Jurkat, Clone E6-1 (cell line): ENCODE measurements at places on chromosomes 7 and 10.
A peak's percentile ranks its signal among the peaks of the same experiment; 100 is the strongest.

DNA sequence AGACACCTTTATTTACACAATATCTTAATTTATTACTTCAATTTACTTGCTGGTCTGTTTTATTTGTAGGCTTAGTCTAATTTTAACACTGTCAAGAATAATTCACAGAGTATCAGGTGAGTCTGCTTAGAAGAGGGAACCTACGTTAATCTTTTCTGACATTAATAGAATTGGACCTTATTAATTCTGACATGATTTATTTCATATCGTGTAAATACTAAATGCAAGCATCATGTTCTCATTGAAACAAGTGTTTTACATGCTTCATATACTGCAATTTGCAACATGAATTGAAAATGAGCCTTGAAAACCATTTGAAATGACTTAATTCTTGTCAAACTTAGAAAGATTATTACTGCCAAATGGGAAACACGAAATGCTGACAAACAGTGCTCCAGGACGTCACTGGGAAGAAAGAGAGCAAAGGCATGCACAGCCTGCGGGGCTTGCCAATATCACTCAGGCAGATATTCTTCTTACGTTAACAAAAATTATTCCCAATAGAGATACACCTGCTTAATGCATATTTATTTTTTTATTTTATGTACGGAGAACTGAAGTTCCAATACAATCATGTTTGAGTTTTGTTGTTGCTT lies 282.0 kb upstream of the AKR1E2 start:
- DNase-seq, result no peak

DNA sequence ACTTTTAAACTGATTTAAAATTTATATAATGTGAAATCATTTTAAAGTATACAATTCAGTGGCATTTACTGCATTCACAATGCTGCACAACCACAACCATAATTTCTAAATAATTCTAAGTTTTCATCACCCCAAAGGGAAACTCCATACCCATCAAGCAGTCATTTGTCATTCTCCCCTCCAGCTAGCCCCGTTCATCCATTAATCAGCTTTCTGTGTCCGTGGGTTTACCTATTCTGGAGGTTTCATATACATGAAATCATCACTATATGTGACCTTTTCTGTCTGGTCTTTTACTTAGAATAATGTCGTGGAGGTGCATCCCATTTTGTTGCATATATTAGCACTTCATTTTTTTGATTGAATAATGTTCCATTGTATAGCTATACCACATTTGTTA lies 214.1 kb downstream of the ADK start:
- DNase-seq, result no peak

DNA sequence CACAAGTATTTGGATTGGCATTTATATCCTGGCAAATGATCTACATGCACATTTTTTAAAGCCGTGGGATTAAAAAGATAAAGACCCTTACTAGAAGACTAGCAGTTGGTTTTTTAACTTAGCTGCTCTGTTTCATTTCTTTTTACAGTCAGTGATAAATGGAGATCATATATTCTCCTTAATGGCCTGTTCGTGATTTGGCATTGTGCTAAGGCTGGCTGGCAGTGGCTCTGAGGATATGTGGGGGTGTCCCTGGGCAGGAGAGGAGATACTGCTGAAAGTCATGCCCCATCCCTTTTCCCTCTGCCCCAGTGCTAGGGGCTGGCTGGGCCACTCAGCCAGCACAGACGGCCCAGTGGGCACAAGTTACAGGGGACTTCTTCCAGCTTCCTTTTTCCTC lies 341.7 kb downstream of the PRPF18 start:
- DNase-seq, result no peak

- DNase-seq, result no peak
These were observed at the start of gene SHOC2 for GRCh38 chr10:110919349-110919931. Gene SHOC2 (plus strand): TSS chr10:110919604. CDS start chr10:110964359, 44,755 bp downstream.

DNA sequence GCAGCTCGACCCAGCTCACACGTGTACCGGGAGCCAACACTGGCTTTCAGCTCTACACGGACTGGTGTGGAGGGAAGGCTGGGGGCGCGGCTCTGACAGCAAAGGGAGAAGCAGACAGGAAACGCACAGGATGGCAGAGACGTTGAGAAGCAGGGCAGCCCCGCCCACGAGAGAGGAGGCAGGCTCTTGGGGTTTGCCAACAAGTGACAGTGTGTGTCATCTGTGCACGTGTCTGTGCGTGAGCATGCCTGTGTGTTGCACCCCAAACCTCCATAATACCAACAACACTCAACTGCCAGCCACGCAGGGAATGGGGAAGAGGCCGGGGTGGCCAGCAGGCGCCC lies 64.4 kb upstream of the PDGFA start:
- peak; percentile 91 for DNase-seq

- DNase-seq, result no peak
These were observed 1290.3 kb upstream of the SORCS1 start for GRCh38 chr10:108454793-108455192.

DNA sequence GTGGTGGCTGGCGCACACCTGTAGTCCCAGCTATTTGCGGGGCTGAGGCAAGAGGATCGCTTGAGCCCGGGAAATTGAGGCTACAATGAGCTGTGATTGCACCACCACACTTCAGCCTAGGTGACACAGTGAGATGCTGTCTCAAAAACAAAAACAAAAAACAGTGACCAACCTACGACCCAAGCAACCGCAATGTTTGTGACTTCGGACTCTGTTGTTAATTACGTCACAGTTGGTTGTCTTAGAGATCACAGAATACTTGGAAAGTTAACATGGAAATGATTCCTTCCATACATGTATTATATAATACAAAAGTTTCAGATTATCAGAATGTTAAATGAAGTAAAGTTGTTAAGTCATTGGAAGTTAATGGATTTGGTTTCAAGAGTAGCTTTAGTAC lies 106.2 kb downstream of the REEP3 start:
- DNase-seq, result no peak

DNA sequence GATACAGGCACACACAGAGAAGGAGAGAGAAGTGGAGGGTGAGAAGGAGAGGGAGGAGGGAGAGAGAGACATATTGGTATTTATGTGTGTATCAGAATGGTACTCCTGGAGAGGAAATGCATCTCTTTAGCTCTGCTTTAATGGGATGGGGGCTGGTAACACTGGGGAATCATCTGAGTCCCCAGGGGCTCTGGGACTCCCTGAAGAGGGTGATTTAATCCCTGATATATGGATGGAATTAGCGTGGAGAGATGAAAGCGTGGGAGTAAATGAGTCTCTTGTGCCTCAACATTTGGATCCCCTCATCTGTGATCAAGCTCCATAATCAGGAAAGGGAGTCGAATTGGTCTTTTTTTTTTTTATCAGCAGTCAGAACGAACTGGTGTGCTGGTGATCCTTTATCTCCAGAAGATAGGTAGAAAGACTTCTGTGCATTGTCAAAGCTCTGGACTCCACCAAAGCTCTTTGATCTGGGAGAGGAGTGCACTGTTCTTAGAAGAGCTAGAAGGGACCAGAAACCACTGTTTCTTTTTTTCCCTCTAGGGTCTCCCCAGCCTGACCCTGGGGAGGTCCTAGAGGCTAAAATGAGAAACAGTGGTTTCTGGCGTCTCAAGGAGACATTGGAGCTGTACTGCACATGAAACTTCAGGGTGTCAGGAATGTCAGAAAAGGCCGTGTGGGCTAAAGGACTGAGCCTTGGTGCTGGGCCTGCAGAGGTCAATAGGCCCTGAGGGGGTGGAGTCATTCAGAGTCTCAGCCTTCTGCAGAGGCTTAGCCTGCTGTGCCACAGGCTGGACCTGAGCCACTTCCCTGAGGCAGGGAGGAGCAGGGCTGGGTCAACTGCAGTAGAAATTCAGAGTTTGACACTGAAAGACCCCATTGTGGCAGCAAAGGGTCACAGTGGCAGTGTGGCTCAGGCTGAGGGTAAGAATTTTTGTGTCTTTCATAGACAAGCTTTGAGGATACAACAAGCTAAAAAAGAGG lies 234.4 kb upstream of the SLC26A5 start:
- DNase-seq, result no peak

DNA sequence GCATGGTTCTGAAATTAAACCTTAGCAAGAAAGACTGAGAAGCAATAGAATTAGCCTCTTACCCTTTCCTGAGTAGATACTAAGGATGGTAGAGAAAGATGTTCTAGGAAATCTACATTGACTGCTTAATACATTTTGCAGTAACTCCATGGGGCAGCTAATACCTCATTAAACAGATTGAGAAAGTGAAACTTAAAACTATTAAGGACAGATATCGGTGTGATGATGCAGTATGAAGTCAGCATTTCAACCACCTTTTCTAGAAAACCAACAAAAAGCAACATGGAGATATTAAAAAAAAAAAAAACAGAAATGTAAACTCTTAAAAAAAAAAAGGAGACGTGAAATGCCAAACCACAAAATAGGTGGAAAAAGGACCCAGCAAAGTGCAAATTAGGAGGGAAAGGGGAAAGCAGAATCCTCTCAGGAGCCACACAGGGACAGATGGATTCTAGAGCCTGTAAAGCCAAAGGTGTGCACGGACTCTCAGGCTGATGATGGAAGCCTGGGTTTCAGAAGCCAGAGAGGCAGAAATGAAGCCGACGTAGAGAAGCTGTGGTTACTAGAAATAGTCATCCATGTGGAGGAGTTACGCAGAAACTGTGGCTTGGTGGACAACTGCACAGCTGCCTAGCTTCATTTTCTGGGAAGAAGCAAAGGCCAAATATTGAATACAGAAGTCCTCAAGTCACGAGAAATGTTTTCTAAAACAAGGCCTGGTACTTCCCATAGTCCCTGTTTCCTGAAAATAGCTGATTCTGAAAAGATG lies 38.1 kb upstream of the GPR141 start:
- no peak for DNase-seq
